ENCODE measurements at places on chromosomes 7 and 10.

GRCh38 chr10:71421075-71421434, 24.3 kb downstream of the CDH23 start:
- DNase-seq = no peak

DNA sequence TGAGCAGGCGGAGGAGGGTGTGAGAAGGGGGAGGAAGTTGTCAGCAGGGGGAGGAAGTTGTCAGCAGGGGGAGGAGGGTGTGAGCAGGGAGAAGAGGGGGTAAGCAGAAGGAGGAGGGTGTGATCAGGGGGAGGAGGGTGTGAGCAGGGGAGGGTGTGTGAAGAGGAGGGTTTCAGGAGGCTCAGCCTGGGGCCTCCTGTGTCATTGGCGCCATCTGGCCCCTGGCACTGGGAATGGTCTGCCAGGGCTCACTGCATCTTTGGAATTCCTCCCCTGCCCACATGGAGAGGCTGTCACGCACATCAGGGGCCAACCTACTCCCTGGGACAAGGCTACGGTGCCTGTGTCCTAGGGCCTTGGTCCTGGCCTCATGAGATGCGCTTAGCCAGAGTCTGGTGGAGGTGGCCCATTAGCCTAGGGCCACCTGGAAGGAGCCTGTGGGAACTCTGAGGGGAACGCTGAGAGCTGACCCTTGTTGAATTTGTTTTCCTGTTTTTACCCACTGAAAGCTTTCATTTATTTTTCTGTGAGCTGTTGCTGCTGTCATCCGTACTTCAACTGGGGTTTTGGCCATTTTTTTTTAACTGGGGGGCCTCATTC, 18.0 kb downstream of the CAMK2B start:
- no peak for DNase-seq

DNA sequence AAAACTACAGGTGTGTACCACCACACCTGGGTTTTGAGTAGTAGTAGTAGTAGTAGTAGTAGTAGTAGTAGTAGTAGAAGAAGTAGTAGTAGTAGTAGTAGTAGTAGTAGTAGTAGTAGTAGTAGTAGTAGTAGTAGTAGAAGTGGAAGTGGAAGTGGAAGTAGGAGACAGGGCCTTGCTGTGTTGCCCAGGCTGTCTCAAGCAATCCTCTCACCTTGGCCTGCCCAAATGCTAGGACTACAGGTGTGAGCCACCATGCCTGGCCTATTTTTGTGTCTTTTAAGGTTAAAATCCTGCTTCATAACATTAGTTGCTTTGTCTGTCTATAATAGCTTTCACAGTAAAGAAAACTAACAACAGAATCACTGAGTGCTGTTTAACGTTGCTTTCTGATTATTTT, 111.7 kb downstream of the PODXL start:
- DNase-seq = no peak

GRCh38 chr7:74525881-74526280, 72.2 kb downstream of the GTF2IRD1 start:
- no peak for DNase-seq

DNA sequence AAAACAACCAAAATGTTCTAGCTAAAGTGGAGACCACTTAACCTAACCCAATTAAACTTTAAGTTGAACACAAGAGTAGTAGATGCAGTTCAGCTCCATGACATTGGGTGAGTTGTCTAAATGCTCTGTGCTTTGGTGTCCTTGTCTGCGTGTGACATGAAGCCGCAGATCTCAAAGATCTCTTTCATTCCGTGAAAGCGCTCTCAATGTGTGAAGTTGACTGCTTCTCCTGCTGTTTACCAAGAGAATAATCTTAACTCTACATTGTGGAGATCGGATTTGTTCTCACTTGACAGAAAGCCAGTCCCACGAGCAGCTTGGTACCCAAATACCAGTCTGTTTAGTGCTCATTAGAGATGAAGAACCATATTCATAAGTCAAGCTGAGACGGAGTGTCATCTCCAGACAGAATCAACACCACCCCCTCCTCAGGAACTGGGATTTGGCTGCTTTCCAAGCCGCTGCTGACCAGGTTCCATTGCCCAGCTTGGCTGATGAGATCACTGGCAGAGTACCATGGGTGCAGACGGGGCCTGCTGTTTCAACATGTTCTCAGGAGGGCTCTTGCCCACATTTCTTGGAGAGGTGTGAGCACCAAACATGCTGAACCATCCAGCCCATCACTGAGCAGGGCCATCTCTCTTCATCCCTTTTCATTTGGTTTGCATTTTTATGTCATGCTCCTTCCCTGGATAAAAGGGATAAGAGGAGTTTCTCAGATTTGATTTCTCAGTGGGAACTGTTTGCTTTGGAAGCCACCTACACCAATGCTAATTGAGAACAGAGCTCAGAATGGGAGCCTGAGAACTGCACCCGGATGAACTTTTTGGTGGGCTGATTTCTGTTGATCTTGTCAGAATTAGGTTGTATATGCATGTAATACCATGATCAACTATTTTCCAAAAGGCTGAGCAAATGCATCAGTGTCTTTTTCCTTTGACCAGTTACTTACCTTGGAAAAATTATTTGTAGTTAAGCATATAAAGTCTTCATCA, 95.8 kb upstream of the AGBL3 start:
- no peak for DNase-seq

All from amniotic stem cell (primary cell).